ENCODE measurements at places on chromosomes 16 and 17.

DNA sequence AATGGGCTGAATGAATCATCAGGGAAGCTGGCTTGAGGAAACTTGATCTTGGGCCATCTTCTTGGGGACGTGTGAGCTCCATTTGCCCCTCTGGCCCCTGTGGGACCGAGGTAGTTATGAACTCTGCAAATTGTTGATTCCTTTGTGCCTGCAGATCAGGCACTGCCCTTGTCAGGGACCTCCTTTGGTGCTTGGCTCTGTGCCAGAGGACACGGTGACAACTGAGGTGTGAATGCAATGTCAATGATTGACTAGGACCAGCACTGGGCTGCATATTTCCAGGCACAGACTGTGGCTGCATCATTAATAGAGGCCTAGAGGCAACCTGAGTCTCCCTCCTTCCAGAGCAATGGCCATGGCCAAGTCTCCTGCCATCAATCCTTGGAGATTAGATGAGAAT, 23.8 kb downstream of the PDILT start:
- no peak for DNase-seq

DNA sequence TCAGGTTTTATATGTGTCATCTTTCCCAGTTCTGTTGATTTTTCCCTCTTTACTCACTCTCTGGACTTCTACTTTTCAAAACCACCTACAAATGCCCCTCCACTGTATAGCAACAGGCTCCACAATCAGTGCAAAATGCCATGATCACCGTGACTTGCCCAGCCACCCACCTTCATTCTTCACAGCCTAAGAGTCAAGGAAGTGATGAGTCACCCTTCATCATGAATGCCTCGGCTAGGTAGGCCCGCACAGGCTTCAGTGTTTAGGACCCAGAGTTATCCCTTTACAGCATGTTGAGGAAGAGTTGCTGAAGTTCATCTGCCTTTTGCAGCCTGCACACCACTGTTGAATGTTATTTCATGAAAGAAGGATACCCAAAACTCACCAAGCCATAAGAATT, 158.6 kb downstream of the PMP22 start:
- no peak for DNase-seq

DNA sequence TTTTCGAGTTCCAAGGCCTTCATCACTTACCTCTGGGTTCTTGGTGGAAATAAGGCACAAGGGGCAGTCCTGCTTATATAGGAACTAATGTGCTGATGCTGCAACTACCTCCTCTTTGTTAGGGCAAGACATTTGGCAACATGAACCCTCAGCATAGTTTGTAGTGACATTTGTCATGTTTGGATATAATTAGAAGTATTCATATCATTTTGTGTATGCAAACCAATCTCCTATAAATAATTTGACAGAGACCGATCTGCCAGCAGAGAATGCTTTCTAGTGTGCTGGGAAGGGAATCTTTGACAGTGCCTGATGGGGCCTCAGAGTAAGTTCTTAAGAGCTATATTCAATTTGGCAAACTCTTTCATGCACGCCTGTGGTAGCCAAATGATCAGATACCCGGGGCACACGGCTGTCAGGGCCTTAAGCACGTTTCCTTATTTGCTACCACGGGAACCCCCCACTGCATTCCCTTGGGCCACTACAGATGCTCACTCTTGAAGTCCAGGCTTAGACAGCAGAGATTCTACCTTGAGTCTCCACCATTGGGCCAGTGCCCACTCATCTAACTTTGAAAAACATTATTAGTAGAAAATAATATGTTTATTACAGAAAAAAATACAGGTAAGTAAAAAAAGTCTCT, at the start of gene MYH8:
Gene MYH8, minus strand, starts transcription at position 51 of the 643 bp plus-strand sequence. CDS start 1,723 bp downstream, outside the sequence.
- DNase-seq = no peak

DNA sequence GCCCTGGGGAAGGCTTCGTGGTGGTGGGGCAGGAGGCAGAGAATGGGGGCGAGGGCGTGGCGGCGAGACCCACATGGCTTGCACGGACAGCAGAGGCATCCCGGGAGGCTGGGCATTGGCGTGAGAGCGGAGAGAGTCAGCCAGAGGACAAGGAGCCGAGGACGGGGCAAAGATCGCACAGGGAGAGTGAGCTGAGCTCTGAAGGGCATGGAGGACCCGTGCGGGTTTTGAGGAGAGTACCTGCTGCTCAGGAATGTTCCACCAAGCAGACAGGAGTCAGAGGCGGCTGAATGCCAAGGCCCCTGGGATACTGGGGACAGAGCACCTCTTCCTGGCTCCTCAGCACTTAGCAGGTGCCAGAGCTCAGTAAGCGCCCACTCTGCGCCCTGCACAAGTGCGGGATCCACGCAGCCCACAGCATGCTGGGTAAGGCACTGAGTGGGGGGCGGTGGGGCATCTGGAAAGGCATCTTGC, 47.8 kb downstream of the ARHGAP27 start:
- DNase-seq = no peak

DNA sequence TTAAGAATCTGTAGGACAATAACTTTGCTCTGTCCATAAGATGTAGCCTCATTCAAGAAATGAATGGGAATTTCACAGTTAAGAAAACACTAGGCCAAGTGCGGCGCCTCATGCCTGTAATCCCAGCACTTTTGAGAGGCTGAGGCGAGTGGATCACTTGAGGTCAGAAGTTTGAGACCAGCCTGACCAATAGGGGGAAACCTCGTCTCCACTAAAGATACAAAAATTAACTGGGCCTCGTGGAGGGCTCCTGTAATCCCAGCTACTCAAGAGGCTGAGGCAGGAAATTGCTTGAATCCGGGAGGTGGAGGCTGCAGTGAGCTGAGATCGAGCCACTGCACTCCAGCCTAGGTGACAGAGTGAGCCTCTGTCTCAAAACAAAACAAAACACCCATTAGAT, 19.9 kb upstream of the RSL1D1 start:
- DNase-seq = no peak

- no peak for DNase-seq
Observed at GRCh38 chr17:78214706-78215061, 631 bp downstream of the BIRC5 start.

DNA sequence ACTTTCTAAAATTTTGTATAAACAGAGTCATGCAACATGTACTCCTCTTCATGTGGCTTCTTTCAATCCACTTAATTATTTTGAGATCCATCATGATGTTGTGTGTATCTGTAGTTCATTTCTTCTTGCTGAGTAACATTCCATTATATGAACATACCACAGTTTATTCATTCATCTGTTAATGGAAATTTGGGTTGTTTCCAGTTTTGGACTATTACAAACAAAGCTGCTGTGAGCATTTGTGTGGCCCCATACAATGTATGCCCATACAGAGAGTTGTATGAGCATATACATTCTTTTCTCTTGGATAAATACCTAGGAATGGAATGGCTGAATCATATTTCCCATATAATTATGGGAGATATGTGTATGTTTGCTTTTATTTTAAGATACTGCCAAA, 85.6 kb downstream of the CLEC16A start:
- no peak for DNase-seq

DNA sequence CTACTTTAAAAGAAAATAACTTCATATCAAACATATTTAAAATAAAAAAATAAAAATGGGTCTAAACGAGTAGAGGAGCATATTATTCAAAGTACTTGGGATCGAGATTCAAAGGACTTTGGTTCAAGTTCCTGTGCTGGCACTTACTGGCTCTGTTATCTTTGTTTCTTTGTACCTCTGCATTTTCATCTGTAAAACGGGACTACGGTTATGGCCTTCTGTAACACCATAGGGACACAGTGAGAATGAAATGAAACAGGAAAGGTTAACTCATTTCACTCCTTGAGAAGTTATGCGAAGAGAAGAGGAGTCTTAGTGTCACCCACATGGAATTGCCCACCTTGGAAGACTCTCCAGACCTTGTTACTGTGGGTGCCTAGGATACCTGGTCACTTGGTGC, 379.1 kb upstream of the CCL2 start:
- no peak for DNase-seq

DNA sequence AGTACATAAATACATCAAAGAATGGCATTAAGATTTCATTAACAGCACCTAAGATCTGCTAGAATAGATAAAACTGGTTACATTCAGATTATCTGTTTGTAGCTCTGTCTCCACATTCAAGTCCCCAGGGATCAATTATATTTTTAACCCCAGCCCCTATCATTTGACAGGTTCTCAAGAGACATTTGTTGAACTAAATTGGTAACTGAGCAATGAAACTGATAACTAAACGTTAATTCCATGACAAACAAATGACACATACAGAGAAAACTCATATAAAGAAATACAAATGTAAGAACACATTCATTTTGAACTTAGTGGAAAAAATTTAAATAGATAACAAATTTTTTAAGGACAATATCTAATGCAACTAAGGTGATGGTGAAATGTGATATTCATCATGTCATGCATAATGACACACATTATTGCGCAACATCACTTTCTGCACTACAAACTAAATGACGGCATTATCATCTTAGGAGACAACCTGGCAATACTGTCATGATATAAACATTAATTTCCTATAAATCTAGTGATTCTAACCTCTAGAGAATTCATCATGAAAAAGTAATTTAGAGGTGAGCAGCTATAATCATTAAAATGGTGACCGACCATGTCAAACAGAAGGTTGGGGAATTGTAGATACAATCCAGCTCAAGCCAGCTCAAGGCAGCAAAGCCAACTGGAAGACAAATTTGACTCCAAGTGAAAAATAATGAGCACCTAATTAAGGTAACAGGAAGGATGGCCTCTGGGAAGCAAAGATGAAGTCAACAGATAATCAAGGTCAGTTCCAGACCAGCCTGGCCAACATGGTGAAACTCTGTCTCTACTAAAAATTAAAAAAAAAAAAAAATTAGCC, 9.5 kb downstream of the ARHGAP17 start:
- no peak for DNase-seq

- no peak for DNase-seq
Observed at GRCh38 chr17:8949061-8949661, 16.3 kb downstream of the PIK3R5 start.

DNA sequence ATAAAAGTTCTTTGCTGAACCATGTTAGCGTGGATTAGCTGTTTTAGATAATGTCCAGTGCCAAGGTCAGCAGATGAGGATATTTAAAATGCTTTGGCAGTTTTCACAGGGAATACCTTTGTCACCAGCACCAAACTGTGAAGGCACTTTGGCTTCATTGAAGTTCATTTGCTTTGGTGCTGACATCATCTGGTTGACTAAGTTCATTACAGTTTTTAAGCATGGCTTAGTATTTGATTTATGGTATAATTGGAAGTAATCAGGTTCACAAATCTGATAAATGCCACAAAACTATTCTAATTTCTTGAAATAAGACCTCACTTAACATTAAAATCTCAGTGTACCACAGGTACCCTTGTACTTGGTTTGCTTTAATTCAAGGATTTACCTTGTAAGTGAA, 4.3 kb downstream of the GID4 start:
- DNase-seq = no peak

GRCh38 chr16:75389096-75389690, 44.1 kb downstream of the CFDP1 start:
- no peak for DNase-seq

DNA sequence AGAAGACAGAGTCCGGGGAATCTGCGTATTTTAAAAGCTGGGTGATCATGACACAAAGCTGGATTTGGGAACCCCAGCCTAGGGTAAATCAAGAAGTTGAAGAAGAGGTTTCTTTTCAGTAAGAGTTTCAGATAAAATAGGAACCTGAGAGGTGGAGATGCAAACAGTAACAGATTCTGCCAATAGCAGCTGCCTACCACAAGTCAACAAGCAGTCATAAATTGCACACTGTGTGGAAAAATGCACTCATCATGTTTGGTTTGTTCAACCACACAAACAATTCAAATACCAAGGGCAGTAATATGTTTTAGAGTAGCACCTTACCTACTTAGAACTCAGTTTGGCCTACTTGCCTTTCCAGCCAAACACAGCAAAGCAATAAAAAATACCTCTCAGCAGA, 14.0 kb downstream of the MYO1D start:
- no peak for DNase-seq

DNA sequence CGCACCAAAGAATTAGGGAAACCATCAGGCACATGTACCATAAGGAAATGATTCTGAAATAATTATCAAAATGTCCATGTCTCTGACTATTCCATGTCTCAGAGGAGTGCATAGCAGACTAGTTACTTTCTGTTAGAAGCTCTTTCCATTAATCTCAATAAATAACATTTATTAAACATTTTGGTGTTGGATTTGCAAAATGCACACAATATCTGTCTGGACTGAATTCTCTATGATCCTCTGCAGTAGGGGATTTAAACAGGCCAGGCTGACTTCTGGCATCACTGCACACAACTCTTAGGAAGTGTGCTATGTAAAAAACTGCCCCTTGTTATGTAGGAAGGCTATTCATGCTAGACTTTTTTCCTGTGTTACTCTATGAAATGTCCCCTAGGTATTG, 283.3 kb upstream of the CDH5 start:
- DNase-seq = no peak

Measured in stimulated activated CD4-positive, alpha-beta T cell treated with anti-CD3 and anti-CD28 coated beads, Interleukin-1b, Interleukin-23, amount 100 ng/mL, for 1 hour (primary cell).